ENCODE measurements at places on chromosomes 1 and 21.
A peak's percentile ranks its signal among the peaks of the same experiment; 100 is the strongest.

DNA sequence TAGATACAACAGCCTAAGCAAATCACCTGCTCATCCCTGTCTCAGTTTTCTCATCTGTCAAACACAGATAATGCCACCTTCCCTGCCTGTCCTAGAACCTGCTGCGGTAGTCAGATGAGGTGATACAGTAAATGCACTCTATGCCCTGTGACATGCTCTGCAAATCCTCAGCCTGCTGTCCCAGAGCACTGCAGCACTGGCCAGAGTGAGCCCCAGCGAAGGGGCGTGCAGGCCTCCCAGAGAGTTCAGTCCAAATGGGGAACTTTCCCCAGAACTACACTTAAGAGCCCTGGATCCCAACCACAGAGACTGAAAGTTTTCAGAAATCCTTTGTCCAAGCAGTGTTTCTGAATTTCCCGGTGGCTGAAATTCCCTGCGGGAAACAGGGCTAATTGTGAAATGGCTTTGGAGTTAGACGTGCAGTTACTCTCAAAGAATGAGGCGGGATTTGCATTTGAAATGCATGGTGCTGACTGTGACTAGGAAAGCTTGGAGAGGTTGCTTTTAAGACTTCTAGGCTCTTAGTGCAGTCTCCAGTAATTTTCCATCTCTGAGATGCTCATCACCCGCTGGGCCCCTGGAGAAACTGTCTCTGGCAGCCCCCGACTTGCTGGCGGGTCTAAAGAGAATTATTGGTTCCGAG, 206.5 kb upstream of the AJAP1 start:
- no peak for ATAC-seq

DNA sequence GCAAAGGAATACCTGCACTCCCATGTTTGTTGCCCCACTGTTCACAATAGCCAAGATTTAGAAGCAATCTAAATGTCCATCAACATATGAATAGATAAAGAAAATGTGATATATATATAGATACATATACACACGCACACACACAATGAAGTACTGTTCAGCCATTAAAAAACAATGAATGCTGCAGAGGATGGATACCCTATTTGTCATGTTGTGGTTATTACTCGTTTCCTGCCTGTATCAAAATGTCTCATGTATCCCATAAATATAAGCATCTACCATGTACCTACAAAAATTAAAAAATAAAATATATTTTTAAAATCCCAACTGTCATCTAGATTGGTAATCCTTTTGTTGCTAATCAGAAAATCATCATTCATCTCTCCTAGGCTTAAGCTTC, 634.8 kb upstream of the ADGRL2 start:
- ATAC-seq, result no peak

DNA sequence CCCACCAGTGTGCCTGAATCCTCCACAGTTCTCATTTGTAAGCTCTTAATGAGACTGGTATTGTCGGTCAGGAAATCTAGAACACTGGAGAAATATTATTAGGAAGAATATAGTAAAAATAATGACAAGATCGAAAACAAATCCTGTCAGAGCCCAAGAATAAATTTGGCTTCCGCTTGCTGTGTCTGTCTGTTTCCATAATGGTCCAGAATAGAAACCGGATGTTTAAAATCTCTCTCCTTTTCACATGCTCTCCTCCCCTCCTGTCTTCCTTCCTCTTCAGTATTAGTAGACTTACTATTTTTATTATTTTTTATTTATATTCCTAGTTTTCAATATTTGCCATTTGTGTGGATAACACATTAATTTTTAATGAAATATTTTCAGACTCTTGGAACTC, 187.7 kb downstream of the SDCCAG8 start:
- ATAC-seq, result no peak

DNA sequence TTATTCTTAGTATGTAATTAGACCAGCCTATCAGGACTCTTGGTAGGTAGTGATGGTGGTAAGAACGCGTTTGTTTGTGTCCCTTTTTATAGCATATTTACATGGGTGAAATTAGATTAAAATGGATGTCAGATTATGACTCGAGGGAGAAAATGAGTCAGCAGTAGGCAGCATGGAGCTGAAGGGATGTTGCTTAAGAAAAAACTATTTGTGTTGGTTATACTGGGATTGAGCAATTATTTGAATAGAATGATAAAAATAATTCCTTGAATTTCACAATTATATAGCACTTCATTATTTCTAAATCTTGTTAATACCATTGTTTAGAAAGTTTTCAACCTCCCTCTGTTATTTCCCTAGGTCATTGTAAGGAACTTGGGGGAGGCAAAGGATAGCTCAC, 348.8 kb downstream of the RYR2 start:
- no peak for ATAC-seq

DNA sequence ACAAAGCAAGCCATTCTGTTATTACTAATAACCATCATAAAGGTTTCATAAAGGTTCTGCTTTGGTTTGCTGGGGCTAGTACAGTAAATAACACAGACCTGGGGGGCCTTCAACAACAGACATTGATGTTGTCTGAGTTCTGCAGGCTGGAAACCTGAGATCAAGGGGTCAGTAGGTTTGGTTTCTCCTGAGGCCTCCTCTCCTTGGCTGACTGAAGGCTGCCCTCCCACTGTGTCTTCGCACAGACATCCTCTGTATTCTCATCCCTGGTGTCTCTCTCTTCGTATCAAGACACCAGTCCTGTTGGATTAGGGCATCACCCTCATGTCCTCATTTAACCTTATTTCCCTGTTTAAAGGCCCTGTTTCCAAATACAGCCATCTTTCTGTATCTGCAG, 37.3 kb downstream of the HUNK start:
- no peak for ATAC-seq

DNA sequence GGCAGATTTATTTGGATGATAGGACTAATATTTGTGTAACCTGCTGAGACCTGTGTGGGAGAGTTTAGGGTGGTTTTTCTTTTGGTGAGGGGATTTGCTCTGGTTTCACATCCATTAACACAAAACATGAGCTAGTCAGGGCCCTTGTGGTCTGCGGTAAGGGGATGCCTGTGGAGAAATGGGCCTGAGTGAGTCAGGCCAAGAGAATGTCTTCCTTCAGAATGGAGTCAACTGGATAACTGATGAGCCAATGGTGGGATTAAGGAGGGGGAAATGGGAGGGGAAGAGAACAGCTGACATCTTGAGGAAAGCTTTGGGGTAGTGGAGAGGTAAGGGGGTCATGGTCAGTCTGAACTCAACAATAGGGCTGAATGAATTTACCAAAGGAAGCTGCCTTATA, 13.9 kb downstream of the WNT2B start:
- no peak for ATAC-seq

DNA sequence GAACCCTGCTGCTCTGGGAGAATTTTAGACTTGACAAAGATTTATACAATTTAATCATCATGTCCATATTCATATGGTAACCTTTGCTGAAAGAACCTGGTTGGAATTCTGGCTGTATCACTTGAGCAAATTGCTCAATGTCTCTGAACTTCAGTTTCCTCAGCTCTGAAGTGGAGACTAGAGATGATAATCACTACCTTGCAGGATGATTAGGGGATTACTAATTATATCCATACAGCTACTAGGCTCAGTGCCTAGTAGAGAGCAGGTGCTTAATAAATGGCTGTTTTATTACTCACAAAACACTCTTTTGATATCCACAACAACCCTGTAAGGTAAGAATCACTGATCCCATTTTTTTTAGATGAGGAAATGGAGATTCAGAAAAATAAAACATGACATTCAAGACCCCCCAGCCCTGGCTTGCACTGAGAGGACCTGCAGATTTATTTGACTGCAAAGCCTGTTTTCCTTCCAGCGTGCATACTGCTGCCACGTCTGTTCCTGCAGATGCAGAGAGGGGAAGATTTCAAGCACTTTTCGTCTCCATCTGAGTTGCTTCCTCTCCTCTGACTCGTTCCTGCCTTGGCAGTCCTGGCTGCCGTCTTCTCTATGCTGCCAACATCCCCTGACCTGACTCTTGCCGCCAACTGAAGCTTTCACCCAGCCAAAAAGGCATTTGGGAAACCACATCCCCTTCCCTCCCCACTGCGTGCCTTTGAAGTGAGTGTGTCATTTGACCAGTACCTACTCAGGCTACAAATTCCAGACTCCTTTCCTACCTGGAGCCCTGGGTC, 203.0 kb downstream of the PLPP3 start:
- ATAC-seq, result no peak

DNA sequence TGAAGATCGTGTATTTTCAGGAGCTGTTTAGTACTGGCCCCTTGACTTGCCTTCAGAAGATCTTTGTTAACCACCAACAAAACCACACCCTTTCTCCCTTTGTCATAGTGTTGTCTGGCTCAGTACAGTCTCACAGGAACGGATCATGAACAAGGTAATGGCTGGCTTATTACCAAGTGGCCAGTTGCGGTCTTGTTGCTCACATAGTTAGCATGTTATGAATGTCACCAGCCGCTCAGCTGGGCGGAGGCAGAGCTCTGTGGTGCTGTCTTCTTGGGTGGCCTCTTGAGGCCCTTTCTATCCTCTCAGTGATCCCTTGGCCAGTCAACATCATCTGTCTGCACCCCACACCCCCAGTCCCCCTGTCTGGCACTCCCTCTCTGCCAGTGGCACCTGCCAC, 21.4 kb downstream of the CNIH3 start:
- peak; percentile 55 for ATAC-seq

DNA sequence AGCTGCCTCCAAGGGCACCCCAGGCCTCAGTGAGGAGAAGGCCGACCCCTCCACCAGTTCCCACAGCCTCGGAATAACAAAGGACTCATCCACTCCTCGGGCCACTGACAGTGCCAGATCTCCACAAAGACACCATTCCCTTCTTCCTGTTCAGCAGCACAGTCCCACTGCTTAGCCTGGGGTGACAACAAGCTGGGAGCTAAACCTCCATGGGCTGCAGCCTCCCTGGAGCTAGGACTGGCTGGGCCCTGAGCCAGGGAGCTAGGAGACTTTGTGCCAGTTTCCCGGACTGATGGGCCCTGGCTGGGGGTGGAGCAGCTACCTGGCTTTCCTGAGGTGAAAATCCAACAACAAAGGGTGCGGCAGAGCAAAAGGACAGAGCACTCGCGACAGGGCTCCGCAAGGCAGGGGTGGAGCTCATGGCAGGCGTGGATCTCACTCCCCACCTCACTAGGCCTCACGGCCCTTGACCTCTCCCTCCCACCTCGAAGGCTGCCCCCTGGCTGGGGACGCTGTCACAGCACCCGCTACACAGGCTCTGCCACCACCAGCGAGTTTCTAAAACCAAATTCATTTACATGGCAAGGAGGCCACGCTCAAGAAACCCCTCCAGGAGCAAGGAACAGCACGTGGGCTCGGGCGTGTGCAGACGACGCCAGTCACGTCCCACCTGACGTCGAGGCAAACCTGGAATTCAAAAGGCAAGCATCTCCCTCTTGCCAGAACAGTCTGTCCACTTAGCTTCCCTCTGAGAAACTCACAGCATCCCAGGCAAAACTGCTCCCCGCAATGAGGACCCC, 13.8 kb downstream of the SLC35E2B start:
- ATAC-seq, result peak; percentile 61

DNA sequence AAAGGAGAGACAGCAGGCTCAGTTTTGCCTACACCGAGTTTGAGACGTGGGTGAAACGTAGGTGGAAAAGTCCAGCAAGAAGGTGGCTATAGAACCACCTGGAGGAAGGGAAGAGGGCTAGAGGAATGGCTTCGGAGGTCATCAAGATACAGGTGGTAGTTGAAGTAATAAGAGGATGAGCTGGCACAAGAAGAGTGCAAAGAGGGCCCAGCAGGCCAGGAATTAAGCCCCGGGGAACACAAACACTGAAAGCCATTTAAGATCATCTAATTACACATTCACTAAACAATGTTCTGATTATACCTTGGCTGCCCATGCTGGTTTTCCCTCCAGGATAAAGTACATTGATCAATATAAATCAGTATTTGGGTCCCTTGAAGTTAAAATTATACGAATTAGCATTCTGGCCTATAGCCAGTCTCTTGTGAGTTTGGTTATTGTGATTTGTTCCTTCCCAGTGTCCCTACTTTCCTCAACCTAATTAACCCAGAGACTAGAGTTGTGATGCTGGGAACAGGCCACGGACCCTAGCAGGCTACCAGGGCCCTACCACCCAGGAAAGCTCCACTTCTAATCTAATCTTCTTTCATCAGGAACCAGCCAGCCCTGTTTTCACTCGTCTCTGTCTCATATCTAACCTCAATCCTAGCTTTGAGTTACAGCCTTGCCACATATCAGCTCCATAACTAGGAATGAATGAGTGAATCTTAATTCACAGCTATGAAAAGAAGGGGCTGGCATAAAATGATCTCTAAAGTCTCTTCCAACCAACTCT, 26.4 kb upstream of the PPP1R15B start:
- ATAC-seq, result no peak

DNA sequence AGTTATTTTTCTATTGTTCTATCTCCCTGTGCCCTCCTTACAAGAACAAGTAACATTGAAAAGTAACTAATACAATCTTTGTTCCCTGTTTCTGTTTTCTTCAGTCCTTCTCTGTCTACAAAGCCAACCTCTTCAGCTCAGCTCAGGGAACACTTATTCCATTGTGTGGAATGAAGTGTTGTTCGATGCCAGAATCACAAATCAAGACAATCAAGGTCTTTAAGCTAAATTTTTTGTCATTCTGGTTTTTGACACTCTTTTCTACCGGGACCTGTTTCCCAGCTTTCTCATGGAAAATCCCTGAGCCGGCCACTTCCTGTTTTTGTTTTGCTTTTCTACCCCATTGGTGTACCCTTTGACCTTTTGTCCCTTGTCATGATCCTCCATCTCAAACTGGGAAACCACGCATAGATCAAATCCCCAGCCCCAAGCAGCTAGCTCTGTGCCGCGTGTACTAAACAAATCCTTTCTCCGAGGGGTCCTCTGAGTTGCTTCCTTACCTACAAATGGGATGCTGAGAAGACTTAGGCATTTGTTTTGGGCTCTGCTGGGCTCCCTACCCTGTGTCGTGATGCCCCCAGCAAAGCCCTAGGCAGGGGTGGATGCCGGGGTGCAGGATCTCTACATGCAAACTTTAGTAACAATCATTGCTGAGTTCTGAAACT, 141.8 kb downstream of the TOMM20 start:
- ATAC-seq, result no peak

DNA sequence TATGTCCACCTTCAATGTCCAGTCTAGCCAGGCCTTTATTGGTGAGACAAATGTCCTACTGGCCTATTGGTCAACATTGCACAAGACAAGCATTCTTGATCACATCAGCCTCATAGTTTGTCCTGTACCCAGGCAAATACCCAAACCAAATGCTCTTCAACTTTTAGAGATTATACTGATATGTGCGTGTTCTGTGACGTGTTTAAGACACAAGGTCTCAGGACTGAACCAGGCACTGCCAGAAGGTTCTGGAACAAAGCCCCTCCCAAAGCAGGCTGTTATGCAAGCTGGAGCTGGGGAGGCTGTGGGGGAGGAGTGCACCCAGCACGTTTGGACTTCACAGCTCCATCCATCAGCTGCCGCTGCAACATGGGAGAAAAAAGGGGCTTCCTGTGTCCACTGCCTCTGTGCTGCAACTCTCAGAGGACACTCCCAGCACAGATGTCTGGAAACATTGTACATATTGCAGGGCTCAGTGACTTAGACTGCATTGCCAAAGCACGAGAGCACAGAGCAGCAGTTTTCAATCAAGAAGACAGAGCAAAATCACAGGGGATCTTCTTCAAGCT, 45.9 kb downstream of the NID1 start:
- peak; percentile 34 for ATAC-seq

- ATAC-seq, result no peak
These were observed 522 bp downstream of the LRP8 start for GRCh38 chr1:53327182-53327913.

Measured in esophagus mucosa (tissue), 1 donor.